Fibroblast of the conjunctiva (primary cell): ENCODE measurements at places on chromosomes 7 and 10.

GRCh38 chr7:37832194-37832593 is 16.2 kb upstream of the NME8 start:
- no peak for DNase-seq

DNA sequence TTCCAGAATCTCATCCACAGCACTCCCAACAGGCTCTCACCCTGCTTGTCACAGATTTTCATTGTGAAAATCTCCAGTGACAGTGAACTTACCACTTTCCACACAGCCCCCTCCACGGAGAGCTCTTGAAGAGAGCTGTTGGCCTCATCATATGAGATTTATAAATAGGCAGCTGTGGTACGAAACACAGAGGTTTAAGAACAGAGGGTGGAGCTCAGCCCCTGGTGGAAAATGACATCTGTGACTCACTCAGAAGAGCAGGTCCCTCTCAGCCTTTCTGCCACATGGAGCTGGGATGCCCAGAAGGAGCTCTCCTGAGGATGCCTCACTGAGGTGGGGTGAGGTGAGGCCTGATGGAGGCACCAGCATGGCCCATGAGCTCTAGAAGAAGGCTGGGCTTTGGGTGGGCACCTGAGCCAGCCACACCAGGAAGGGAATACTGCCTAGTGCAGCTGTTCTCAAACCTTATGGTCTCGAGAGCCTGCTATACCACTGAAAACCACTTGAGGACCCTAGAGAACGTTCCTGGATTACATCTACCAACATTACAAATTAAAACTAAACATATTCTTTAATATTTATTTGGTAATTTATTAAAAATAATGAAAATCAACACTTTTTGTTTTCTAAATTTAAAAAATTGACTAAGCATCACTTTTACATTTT is 25.8 kb upstream of the EEPD1 start:
- DNase-seq, result no peak

DNA sequence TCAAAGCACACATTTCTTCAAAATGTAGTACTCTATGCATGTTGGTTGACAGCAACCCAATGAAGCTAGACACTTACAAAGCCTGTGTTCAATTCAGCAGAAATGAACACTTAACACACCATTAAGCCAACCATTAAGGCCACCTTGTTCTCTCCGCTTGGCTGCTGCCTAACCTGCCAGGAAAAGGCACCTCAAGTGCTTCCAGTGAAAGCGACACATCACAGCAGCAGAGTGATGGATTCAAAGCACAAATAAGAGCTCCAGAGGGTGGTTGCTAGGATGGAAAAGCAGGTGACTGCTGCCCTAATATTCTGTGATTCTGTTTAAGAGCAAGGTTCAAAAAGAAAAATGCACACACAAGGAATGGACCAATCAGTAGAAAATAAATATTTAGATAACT is 81.5 kb upstream of the GNAI1 start:
- DNase-seq, result no peak

- no peak for DNase-seq
Observed at GRCh38 chr7:3162289-3162688, 118.6 kb upstream of the CARD11 start.

GRCh38 chr7:91835091-91835825 is 45.2 kb downstream of the MTERF1 start:
- DNase-seq, result no peak

GRCh38 chr7:106573738-106574137 is 87.2 kb downstream of the CCDC71L start:
- DNase-seq, result no peak

GRCh38 chr10:1462032-1462431 is 275.3 kb downstream of the ADARB2 start:
- DNase-seq, result no peak

DNA sequence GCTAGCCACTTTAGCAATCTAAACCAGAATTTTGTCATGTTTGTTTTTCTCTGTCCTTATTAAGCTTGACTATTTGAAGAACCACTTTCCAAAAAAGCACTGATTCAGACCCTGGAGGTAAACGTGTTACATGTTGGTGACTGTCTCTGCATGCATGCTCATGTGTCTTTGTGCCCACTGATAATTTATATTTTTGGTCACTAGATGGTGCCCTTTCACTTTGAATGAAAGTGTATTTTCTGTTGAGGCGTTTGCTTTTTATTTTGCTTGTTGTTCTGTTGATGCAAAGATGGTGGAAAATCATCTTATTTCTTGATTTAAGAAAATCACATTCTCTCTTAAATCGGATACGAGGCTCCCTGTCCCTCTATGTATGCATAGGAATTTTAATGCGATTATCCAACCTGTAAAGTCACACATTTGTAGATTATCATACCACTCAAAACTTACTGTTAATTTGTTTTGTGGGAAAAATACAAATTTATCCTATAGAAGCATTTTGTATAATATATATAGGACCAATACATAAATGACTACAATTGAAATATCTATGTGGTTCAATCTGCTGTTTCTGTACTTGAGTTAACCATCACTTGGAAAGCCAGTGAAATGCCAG is 269.3 kb downstream of the BICC1 start:
- no peak for DNase-seq

DNA sequence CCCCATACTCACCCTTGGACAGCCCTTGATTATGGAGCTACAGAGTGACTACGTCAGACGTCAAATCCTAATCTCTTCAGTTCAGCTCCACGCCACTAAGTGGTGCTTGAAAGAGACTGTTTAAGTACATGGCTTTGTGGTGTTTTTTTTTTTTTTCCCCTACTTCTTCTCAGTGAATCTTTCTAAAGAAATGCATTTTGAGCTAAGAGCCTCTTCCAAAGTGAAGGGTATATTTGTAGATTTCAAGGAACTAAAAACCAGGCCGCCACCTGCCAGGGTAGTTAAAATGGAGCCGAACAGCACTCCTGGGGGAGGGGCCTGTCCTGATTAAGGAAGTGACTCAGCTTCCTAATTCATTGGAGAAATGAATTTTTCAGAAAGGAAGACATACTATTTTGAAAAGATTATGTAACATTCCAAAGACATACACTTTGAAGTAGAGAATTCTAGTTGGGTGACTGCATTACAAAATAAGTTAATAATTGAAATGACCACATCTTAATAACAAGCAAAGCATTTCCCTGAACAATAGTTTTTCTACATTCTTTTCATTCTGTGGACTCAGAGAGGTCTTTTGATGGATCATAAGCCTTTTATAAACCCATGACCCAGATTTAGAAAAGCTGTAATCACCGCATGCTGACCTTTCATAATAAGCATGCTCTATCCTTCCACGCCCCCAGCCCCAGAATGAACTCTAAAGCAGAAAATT is 20.6 kb upstream of the VPS41 start:
- no peak for DNase-seq

DNA sequence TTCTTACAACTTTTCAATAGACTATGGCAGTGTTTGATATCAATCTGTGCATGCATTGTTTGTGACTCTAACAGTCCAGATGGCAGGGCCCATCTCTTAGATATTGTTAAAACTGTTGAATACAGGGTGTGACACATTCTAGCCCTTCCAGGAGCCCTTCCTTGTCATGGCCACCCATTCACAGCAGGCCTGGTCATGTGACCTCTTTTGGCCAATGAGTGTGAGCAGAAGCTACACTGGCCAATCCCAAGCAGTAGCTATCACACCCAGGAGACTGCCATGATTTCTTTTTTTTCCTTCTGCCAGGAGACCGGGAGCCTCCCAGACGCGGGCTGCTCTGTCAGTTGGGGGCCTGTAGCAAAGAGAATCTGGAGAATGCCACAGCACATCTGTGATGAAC is 655.4 kb upstream of the MKI67 start:
- no peak for DNase-seq

DNA sequence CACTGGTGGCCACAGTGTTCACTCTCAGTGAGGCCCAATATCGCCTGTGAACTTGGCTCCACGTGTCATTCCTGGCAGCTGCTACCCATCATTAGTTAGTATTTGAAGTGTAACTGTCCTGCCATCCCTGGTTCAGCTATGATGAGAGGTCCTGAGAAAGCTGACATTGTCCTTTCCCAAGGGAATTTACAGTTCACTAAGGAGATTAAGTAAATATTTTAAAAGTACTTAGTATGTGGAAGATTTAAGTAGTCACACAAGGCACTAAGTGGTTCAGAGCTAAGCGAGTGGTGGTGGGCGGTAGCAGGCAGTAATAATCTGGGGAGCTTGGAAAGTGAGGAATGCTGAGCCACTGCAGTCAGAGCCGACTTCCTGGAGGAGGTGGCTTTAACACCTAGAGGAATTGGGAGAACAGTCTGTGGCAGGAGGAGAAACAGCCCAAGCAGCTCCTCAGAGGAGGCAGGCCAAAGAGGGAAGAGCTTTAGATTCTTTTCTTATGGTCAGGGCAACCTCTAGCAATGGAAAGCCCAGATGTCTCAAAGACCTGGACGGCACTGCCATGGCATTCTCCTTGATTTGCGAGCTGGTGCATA is 519.7 kb downstream of the LRMDA start:
- no peak for DNase-seq

DNA sequence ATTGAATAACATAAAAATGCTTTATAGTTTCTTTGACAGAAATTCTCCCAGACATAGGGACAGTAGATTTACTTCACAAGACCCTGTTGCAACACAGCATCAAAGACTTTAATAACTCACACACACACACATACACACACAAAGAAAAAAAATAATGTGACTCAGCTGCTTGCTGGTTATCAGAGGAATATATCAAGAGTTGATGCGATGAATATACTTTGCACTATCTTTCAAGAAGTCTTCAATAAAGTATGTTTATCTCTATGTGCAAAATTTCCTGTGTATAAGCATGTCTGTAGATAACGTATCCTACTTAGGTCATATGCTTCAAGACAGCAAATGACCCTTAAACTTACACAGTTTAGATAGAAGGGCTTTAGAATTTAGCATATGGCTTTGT is 243.1 kb downstream of the ARL4A start:
- no peak for DNase-seq

- DNase-seq, result no peak
Observed at GRCh38 chr7:90007001-90007654, 147.1 kb upstream of the STEAP1 start.

DNA sequence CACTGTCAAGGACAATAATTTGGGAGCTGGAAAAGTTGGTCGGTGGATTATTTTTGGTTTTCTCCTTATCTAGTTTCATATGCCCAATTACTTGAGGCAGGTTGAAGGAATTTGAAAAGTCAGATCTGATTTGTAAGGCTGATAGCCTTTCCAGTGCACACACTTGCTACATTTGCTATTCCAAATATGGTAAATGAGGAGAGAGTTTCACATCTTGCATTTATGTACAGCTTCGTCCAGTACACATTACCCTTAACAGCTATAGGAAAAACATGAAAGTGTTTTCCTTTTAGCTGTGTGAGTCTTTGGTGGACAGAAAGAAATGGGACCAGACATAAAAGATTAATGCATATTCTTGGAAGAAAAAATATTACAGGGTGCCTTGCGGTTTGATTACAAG is 201.8 kb downstream of the CELF2 start:
- DNase-seq, result no peak

DNA sequence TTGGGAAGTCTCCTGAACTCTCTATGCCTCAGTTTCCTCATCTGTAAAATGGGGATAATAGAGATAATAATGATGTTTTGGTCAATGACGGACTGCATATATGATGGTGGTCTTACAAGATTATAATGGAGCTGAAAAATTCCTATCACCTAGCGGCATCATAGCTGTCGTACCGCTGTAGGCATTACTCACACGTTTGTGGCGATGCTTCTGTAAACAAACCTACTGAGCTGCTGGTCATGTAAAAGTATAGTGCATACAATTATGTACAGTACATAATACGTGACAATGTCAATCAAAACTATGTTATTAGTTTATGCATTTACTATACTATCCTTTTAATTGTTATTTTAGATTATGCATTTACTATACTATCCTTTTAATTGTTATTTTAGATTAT is 339.1 kb upstream of the NPVF start:
- no peak for DNase-seq

DNA sequence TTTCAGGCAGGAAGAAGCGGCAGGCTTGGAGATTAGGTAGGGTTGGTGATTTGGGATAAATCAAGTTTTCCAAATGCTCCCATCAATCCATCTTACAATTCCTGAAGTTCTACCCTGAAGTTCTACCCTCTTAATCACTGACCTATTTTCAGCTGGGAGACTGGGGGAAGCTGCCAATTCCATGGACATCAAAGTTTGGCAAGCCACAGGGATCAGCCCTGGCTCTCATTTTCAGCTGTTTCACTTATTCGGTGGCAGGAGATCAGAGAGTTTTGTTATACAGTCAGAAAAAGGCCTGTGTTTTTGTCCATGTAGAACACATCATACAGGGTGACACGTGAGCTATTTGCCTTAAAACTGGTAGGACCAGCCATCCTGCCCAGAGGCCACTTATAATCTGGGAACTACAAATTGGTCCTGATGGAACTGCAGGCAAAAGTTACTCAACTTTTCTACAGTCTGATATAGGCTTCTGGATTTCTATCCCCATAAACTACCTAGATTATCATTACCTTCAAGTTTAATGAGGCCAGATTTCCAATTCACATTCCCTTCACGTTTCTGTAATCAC is 112.9 kb upstream of the ZNF746 start:
- no peak for DNase-seq

- no peak for DNase-seq
Observed at GRCh38 chr7:155372782-155373358, 75.2 kb downstream of the INSIG1 start.

DNA sequence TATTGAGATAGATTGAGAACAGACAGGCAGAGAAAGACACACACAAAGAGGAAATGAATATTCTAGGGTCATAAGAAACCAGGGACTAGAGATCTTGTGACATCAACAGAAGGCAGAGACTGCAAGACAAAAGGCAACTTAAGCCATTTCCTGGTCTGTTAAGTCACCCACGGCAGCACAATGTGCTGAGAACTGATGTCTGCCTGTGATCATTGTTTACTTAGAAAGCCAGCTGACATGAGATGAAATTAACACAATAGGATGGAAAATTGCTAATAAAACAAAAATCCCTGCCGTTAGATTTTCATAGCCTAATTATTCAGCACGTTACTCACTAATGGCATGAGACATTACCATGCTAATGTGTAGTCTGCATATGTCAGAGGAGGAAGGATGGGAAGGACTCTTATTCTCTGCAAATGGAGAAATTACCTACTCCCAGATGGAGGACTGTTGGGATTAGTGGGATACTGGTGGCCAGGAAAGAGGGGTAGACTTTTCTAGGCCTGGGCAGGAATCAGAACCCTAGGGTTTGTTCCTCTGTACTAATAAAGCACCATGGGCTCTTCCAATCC is 191.3 kb upstream of the PODXL start:
- no peak for DNase-seq

DNA sequence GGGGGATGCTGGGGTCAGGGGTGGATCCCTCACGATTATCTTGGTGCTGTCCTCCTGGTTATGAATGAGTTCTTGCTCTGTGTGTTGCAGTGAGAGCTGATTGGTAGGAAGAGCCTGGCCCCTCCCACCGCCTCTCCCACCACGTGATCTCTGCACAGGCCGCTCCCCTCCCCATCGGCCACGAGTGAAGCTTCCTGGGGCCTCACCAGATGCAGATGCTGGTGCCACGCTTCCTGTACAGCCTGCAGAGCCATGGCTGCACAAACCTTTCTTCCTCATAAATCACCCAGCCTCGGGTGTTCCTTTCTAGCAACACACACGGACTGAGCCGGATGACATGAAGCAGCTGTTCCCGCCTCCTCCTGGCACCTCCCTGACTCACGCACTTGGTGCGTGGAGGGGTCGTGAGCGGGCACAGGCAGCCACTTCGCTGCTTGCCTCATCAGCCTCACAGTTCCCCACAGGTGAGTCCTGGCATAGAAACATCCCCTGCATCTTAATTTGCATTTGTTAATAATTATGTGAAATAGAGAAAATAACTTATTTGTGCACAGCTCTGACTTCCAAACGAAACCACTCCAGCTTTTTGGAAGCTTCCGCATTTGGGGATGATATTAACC is 210.8 kb downstream of the ADARB2 start:
- DNase-seq, result no peak

- no peak for DNase-seq
Observed at GRCh38 chr7:45459476-45459875, 114.7 kb upstream of the ADCY1 start.
